ENCODE measurements at places on chromosomes 1 and 21.

DNA sequence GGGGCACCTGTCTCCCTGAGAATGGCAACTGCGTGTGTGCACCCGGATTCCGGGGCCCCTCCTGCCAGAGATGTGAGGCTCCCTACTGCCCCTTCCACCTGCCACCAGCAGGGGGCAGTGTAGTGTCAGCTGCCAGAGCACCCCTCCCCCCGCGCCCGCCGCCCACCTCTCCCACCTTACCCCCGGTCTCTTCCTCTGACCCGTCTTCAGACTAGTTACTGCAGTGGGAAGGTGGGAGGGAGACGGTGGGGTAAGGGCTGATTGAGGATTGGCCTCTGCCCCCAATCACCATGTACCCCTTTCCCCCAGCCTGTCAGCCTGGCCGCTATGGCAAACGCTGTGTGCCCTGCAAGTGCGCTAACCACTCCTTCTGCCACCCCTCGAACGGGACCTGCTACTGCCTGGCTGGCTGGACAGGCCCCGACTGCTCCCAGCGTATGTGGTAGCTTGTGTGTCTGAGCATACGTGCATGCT lies 10.1 kb upstream of the LRRC71 start:
- DNase-seq, result no peak

DNA sequence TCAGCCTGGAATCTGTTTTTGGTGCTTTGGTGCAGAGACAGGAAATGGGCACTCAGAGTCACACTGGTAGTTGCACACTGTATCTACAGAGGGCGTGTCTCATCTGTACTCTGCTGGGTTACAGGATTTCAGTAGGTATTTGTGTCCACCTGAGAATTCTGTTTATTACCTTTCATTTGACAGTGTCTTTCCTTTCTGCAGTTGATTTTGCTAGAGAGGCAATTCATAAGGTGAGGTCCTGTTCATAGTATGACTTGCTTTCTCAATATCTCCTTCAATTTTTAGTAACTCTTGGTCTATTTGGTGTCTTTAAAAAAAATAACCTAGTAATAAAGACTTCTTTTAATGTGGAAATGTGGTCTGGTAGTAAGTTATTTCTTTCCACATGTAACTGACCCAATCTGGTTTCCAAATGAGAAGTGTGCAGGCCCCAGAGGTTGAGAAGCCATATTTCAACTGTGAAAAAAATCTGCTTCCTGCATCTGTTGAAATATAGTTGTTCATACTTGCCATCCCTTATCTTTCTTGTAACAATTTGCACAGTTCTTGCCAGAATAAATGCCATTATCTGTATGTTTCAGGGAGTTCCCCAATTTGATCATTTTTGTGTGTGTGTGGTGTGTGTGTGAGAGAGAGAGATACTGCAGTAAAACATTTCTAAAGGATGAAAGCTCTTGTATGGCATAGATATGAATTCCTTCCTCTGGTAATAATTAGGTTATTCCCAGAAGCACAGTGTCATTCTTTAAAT lies 78.4 kb upstream of the DNAJC6 start:
- no peak for DNase-seq

DNA sequence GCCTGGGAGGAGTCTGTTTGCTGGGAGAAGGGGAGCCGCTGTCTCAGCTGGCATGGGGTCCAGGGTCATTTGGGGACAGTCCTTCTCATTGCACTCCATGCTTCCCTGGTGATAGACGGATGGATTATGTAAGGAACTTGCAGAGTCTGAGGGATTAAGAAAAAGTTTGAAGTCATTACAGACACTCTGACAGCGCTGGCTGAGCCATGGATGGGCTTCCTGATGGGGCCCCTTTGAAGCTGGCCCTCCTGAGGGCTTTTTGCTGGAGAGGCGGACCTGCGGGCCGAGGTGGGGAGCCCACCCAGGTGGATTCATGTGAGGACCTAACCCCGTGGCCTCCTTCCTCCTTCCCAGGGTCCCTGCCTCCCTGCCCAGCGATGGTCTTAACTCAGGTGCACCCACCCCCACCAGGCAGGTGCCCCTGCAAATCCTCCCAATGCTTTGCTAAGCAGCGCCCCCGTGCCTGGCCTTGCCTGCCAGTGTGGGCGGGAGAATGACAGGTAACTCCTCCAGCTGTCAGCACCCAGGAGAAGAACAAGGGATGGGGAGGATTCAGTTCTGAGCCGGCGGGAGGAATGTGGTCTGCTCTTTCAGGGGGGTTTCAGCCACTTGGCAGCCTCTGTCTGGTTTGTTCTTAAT lies 24.2 kb upstream of the C1orf174 start:
- DNase-seq, result no peak

DNA sequence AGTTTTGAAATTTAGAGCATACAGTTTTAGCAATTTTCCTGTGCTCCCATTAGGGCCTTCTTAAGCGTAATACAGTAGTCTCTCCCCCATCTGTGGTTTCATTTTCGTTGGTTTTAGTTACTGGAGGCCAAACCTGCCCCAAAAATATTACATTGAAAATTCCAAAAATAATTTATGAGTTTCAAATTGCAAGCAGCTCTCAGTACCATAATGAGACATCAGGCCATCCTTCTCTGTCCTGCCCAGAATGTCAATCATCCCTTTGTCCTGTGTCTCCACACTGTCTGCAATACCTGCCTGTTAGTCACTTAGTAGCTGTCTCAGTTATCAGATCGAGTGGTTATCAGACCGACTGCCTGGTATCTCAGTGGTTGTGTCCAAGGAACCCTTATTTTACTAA lies 45.4 kb downstream of the ADSS2 start:
- no peak for DNase-seq

GRCh38 chr1:93730621-93731020 lies 49.0 kb upstream of the BCAR3 start:
- DNase-seq, result no peak

DNA sequence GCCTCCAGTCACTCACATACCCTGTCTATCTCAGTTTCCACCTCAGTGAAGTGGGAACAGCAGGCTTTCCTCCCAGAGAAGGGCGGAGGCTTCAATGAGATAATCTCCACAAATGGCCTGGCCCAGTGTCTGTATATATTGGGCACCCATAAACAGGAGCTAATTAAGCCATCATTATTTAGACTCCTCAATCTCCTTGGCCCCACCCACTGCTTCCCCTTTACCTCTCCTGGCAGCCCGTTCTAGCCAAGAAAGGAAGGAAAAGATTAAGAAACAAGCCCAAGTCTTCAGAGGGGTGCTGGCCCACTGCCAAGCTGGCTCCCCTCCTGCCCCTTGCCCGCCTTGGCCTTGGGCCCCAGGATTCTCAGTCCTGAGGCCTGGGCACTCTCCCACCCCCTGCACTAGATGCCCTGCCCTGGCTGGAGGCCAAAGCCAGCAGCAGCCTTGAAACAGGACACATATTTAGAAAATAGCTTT lies 15.9 kb upstream of the EPB41 start:
- DNase-seq, result no peak

DNA sequence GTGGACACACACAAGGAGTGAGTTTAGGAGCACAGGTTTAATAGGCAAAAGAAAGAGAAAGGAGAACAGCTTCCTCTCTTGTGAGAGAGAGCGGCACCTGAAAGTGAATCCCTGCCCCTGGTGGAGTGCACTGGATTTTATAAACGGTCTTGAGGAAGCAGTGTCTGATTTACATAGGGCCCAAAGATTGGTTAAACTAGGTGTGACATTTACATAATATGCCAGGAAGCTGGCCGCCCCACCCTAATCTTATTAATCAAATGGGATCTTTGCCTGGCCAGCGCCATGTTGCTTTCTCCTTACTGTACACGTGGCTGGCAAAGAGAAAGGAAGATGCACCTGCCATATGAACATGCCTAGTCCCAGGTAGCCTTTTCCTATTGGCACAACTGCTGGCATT lies 38.7 kb downstream of the CFH start:
- no peak for DNase-seq

- DNase-seq, result no peak
These were observed 29.1 kb downstream of the KNCN start for GRCh38 chr1:46522184-46522968.

GRCh38 chr1:13479171-13479856 lies 34.5 kb downstream of the LRRC38 start:
- no peak for DNase-seq

DNA sequence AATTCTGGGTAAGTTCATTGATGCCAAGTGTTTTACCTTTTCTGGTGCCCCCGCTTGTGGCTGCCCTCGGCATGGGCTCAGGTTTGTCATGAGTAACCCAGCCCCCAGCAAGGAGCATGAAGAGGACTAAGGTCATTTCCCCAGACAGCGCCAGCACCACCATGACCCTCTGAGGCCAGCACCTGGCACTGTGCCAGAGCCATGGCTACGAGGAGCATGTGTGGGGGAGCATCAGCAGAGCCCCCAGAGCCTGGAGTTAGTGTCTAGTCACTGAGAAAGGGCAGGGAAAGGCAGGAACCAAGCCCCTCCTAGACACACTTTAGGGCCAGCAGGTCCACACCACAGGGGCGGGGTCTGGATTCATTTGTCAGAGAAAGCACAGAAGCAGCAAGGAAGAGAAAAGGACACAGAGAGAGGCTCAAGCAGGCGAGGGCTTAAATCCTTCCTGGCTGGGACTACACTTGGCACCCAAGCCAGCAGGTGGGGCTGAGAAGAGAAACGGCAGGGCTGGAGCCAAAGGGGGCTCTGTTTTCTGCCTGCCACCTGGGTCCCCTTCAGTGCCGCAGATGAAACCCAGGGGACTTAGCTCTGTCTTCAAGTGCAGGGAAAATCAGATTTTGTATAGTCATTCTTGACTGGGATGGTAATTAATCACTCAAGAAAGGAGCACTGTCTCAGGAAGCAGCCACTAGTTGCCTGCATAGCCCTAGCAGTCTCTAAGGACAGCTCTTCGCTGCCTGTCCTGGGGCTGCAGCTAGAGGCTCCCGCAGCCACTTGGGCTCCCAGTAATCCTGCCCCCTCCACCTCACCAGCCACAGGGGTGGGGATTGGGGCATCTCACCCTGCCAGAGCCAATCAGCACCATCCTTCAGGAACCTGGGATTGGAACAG lies 79.6 kb upstream of the ZC3H12A start:
- no peak for DNase-seq

DNA sequence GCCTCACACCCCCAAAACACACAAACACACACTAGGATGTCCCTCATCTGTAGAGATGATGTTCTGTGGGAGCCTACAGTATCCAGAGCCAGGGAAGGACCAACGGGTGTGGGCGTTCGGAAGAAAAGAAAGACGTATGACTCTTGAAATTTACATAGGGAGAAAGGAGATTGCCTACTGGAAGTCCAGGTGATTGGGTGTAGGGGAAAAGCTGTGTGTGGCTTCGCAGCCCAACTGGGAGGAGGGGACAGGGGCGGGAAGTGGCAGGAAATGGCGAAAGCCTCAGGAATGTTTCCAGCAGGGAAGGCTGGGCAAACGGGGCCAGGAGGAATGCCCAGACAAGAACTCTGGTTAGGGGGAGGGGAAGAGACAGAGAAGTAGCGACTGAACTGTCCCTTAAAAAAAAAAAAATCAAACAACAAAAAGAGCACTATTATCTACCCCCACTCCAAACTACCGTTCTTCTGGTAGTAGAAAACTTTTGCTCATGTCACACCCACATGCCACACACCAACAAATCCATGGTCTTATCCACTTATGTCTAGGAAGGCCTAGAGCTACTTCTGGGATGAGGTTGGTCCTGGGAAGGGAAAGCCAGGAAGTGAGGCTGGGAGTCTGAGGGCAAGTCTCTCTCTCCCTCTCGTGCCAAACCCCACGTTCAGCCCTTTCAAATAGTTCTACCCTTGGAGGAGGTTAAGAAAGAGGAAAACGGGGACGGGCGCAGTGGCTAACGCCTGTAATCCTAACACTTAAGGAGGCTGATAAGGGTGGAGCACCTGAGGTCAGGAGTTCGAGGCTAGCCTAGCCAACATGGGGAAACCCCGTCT lies 1.8 kb upstream of the CKS1B start:
- DNase-seq, result peak; percentile 95

DNA sequence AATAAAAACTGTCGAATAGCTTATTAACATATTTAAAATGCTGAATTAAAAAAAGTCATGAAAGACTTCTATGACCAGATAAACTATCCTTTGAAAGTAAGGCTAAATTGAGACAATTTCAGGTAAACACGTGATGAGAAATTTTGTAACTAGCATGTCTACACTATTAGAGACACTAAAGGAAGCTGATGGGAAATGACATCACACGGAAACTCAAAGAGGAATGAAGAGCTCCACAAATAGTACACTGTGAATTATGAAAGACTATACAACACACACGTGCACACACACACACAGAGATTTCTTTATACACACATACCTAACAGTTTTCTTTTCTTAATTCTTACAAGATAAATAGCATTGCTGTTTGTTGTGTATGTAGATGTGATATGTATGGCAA lies 70.9 kb upstream of the PLA2G4A start:
- DNase-seq, result no peak

GRCh38 chr1:205676597-205676996 lies 3.7 kb downstream of the SLC45A3 start:
- no peak for DNase-seq

DNA sequence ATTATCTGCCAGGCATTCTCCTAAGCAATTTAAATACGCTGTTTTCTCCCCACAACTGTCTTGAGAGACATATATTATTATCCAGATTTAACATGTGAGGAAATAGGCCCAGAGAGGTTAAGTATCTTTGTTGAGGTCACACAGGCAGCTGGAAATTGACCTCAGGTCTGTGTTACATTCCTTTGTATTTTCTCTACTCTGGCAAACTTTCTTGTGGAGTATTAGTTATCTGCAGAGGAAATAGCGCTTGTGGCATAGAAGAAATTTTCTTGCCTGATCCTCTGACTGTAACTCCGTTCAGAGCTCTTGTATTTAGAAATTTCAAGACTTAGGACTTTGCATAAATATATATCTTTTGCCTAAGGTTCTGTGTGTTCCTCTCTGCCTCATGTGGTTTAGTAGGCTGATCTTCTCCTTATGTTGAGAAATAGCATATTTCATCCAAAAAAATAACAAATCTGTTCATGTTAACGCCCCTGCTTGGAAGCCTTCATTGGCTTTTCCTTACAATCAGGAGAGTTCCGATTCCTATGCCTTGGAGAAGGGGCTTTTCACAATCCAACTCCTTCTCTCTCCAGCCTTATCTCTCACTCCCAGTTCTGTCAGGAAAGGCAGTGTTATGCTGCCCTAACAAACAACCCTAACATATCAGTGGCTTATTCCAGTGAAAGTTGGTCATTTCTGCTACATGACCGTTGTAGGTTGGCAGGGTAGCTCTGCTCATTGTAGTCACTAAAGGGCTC lies 2.5 kb upstream of the JUN start:
- peak; percentile 54 for DNase-seq

DNA sequence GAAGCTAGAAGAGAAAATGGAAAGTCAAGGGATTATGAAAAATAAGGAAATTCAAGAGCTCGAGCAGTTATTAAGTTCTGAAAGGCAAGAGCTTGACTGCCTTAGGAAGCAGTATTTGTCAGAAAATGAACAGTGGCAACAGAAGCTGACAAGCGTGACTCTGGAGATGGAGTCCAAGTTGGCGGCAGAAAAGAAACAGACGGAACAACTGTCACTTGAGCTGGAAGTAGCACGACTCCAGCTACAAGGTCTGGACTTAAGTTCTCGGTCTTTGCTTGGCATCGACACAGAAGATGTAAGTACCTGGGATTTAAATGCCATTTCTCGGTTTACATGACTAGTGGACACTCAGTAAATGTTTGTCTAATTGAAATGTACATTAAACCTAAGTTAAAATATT lies 40.0 kb downstream of the CENPF start:
- no peak for DNase-seq
